RWPE2 (cell line): ENCODE measurements at places on chromosomes 5 and 9.

DNA sequence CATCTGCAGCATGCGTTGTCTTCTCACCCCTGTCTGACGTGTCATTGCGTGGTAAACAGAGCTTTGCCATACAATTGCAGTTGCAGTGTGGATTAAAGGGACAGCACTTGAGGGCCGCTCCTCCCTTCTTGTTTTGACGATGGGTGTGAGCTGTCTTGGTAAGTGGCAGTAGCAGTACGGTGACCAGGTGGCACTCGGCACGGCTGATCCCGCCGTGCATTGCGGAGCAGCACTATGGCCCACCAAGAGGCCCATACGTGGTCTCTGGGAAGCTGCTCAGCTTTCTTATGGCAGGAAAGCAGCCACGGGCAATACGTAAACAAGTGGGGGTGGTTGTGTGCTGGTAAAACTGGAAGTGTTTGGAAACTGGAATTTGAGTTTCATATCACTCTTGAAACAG lies 25.1 kb downstream of the EHMT1 start:
- peak; percentile 34 for DNase-seq

DNA sequence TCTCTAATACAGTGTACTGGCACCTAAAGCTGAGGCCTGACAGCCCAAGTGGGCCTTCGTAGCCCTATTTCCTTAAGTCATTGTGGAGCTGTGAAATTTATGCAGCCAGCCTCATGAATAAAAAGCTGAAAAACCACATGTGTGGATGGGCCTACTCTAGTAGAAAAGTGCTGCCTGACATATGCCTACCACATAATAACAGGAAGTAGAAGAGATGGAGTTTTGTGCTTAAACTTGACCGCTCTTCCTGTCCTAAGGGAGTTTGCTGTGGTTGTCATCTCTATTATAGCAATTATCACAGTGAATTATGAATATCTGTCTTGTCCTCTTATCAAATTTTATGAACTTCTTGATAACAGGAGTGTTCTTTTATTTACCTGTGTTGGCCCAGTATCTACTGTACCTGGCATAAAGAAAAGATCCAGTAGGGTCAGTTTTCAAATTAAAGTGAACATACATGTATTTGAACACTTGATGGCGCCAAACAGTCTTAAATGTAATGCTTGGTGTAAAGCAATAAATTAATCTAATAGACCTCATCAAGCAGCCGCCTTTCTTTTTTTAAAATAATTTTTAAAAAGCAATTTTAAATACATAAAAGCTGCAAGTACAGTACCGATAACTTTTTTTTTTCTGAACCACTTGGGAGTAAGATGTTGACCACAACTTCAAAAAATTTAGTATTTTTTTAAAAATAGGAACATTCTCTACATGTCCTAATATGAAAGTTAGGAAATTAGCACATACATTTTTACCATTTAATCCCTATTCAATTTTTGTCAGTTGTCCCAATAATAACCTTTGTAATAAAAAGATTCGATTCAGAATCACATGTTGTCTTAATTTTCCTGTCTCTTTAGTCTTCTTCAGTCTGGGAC lies 51.0 kb downstream of the FKTN start:
- DNase-seq = no peak

DNA sequence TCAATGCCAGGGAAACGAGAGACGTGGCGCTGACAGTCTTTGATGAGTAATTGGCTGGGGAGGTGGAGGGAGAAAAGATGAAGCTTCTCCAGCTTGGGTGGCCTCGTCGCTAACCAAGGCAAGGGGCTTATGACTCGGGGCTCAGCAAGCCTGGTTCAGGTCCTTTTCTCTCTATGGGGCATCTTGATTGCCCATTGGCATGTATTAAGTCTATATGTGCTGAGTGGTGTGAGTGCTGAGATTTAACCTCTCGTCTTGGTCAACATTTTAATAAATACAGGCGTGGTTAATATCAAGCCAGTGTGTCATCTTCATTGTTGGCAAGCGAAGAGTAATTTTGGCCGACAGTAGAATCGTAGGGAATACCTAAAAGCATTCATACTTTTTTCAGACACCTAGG lies 85.9 kb downstream of the RAI14 start:
- DNase-seq = no peak

- DNase-seq = no peak
Measured at GRCh38 chr5:113813466-113813865, 300.0 kb downstream of the YTHDC2 start.

DNA sequence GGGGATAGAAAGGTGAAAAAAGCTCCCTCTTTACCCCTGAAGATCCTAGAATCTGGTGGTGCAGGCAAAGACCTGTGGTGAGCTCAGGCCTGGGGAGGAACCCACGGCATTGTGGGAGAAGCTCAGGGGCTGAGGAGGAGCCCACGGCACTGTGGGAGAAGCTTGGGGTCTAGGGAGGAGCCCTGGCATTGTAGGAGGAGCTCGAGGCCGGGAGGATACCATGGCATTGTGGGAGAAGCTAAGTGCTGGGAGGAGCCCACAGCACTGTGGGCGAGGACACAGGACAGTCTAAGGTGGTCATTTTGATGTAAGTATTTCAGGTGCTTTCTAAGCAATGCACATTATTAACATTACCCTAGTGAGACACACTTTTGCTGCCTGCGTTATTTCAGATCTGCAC lies 179.7 kb downstream of the HSD17B3 start:
- no peak for DNase-seq

GRCh38 chr9:134944351-134944802 lies 26.7 kb upstream of the FCN1 start:
- DNase-seq = peak; percentile 10

DNA sequence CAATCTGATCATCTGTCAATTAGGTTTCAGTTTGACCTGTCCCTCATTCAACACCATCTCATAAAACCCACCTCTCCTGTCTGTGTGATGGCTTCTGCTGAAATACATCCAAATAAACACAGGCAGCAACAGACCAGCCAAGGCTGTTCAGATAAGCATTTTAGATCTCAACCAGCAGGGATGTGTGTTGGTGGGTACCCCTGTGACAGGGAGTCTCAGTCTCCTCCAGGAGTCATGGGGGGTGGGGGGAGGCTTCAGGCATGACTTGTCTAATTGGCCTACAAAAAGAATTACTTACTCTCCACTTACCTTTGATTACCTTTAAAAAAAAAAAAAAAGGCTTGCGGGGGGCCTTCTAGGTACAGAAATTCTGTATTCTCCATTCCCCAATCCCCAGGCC lies 65.9 kb downstream of the ROR2 start:
- no peak for DNase-seq

GRCh38 chr9:130824643-130825350 lies 10.3 kb upstream of the ABL1 start:
- no peak for DNase-seq

GRCh38 chr5:74801197-74801596 lies 34.1 kb downstream of the NSA2 start:
- DNase-seq = no peak

DNA sequence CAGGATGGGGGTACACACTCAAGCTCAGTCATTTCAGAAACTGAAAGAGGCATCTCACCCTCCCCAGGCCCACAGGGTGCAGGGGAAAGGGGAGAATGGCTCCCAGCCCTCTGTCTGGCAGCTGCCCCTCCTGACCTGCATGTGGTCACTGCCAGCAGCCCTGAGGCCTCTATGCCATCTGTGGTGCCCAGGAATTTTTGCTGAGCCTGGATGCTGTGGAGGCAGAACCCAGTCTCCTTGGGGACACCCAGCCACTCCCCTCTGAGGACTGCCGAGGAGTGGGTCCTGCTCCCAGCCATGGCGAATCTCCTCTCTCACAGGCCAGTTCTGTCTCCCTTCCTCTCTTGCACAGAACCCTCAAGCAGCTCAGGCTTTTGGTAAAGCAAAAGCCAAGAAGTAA lies 104.0 kb upstream of the ALDH1B1 start:
- no peak for DNase-seq

DNA sequence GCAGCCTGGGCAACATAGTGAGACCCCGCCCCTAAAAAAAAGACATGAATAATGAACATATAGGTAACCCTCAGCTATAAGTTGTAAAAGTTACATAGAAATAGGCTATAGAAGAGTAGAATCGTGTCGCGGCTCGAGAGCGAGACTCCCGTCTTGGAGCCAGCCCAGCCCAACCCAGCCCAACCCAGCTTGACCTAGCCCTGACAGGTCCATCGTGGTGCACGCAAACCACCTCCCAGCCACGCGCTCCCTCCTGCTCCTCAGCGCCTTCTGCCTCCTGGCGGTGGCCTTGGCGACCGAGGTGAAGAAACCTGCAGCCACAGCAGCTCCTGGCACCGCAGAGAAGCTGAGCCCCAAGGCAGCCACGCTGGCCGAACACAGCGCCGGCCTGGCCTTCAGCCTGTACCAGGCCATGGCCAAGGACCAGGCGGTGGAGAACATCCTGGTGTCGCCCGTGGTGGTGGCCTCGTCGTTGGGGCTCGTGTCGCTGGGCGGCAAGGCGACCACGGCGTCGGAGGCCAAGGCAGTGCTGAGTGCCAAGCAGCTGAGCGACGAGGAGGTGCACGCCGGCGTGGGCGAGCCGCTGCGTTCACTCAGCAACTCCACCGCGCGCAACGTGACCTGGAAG lies 10.8 kb downstream of the KIF24 start:
- DNase-seq = no peak

DNA sequence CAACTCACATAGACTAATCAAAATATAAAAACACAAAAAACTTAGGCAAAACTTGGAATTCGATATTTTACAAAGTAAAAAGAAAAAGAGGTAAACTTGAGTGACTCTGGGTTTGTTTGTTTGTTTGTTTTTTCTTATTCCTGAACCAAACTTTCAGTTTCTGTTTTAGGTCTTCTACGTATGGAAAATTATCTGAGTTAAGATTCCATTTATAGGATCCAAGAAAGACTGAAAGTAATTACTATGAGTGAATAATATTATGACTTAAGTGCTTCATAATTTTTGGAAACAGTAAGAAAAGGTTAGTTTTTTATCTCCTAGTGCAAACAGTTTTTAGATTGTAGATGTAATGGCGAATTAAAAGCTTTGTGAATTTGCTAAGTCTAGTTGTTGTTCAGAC lies 13.2 kb downstream of the ST8SIA4 start:
- DNase-seq = no peak

- no peak for DNase-seq
Measured at GRCh38 chr9:128317629-128318028, 4.6 kb downstream of the TRUB2 start.

DNA sequence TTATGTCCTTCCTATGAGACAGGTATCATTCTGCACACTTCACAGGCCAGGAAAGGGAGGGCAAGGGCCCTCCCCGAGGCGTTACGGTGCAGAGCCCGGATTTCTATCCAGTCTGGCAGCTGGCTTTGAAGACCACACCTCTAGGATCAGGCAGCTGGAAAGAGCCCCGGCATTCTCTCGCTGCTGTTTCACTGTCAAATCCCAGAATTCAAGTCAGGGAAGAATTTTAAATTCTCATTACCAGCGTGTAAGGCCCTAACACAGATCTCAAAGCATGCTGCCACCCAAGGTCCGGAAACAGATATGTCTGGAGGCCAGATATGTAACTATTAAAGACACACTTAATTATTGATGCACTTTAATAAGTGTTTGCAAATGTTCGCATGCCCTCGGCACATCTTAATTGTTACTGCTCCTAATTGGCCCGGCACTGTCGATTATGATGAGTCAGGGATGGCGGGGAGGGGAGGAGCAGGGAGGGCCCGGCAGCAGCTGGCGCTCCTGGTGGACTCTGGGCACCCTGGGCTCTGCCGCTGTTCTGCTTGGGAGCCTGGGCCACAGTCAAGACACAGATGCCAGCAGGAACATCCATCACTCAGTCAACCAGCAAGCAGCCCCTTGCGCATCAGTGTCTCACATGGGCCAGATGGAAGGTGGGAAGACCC lies 76.3 kb upstream of the BARHL1 start:
- no peak for DNase-seq

DNA sequence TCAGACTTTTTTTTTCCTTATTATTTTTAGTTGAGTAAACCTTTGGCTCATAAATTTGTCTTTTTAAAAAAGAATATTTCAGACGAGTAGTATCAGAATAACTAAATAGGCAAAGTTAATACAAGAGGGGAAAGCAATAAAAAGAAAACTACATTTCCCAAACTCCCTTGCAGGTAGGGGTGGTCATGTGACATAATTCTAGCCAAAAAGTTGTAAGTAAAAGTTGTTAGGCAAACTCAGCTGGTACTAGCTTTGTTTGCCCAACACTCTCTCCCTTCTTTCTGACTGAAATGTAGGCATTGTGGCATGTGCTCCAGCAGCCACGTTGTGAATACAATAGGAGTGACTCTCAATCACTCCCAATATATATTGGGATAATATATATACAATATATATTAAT lies 20.9 kb downstream of the GIN1 start:
- DNase-seq = no peak

- DNase-seq = no peak
Measured at GRCh38 chr9:22813529-22813928, 366.9 kb downstream of the DMRTA1 start.

GRCh38 chr9:135888766-135889394 lies 18.5 kb downstream of the CAMSAP1 start:
- DNase-seq = no peak

DNA sequence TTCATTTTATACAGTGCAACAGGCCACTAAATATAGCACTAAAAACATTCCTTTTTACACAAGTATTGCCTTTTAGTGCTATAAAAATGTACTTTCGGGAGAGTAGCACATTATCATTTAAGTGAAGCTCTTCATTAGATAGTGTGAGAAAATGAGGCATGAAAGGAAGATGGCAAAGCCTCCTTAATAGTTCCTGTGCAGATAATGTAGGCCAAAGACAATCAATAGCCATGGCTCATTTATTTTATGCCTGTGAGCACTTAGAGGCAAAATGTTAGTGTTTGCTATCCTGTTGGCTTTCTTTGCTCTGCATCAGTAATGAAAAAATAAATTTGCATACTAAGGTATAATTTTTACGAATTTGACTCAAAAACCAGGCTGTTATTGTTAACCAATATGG lies 929.5 kb upstream of the C9orf72 start:
- no peak for DNase-seq

DNA sequence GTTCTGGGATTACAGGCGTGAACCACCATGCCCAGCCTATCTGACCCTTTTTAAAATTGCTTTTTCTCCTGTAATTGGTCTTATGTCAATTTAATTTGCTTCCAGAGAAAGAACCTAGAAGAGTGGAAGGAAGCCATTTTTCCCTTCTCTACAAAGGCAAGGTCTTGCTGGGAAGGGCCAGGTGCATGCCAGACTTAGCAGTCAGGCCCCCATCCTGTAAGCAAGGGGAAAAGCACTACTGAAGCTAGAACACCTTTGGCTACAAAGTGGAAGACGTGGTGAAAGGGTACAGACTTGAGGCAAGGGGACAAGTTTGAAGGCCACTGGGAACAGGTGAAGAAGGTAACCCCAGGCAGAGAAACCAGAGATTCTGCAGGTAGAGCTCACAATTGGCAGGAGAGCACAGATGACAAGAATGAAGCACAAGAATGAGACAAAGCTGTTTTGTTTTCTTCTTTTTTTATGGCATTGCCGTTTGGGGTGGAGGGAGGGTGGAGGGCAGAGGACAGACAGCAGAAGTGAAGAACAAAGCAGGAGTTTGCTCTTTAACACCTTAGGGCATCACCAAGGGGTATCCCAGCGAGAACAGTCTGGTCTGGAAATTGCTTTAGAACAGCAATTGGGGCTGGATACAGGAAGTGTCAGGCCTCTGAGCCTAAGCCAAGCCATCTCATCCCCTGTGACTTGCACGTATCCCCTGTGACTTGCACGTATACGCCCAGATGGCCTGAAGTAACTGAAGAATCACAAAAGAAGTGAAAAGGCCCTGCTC lies 72.9 kb downstream of the SERINC5 start:
- no peak for DNase-seq

GRCh38 chr5:107428303-107428813 lies 242.4 kb downstream of the EFNA5 start:
- no peak for DNase-seq
